ENCODE measurements at places on chromosomes 16 and 17.
A peak's percentile ranks its signal among the peaks of the same experiment; 100 is the strongest.

- DNase-seq = peak; percentile 49
Measured at GRCh38 chr16:85571813-85572619, 41.1 kb upstream of the GSE1 start.

DNA sequence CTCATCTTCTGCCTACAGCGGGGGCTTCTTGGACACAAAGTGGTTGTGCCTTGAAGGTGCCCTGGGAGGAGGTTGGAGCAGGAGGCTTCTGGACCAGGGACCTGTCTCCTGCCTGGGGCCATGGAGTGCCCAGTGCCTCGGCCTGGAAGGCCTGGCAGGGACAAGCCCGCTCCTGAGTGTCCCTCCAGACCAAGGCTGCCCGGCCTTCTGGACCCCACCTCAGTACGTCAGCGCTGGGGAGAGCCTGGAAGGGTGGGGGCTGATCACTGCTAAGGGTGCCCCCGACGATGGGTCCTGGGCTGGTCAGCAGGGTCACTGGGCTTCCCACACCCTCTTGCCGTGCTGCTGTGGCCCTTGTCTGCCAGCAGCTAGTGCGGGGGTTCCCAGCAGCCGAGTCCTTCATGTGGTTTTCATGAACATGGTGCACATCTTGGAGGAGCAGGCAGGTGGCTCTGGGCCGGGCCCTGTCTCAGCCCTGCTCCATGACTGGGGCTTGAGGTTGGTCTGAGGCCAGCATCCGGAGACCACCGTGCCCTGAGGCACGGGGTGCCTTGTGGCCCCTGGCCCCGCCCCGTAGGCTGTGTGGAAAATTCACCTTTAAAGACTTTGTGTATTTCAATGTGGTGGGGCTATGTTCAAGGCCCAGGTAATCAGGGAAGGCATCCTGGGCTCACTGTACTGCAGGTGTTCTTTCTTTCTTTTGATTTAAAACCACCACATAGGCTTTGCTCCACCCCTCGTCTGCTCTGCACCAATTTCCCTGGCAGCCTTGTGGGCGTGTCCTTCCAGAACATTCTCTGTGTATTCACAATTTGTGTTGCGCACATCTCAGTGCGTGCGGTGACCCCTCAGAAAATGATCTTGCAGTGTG lies 22.4 kb downstream of the MGRN1 start:
- DNase-seq = no peak

GRCh38 chr17:2034157-2034556 lies 4.2 kb downstream of the DPH1 start:
- DNase-seq = no peak

DNA sequence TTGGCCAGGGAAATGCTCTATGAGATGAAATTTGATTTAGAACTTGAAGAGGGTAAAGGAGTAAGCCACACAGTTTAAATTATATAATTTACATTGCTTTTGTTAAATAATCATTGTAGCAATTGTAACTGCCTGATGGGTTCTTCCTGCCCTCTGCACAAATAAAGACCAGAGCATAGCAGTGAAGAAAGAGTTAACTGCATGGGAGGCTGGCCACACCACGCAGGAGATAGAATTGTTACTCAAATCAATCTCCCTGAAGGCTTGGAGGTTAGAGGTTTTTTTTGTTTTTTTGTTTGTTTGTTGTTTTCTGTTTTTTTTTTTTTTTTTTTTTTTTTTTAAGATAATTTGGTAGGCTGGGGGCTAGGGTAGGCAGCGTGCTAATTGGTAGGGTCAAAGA lies 467.0 kb upstream of the GOT2 start:
- no peak for DNase-seq

DNA sequence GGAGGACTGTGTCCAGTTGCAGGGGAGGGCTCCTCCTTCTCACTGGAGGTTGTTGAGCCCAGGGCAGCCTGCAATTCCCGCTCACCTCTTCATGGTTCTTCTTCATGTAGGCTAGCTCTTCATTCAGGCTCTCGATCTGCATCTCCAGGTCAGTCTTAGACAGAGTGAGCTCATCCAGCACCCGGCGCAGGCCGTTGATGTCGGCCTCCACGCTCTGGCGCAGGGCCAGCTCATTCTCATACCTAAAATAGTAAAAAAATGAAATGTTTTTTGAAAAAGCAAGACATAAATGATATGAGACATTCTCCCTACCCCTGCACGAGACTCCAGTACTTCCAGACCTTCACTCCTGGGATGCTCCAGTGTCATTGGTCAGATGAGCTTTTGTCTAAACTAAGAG lies 2.2 kb downstream of the KRT13 start:
- DNase-seq = no peak

GRCh38 chr16:68401871-68402747 lies 46.2 kb downstream of the SMPD3 start:
- DNase-seq = no peak

GRCh38 chr17:74842599-74843351 lies 16.9 kb downstream of the GRIN2C start:
- no peak for DNase-seq

DNA sequence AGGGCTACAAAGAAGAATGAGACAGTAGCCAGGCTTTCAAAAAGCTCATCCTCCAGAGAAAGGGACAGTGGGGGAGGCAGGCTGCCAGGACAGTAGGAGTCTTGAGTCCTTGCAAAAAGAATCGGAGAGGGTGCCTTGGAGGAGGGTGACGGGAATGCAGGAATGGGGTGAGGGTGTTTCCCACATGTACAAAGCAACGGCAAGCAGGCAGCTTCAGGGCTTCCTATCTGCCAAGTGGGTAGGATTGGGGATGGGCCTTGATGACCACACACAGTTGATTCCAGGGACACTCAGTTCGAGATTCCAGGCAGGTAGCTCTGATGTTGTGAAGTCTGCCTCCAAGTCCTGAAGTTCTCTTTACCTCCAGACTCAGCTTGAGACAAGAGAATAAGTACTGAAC lies 54.4 kb downstream of the C17orf67 start:
- DNase-seq = no peak

GRCh38 chr16:66293932-66294331 lies 72.6 kb upstream of the CDH5 start:
- DNase-seq = no peak

- DNase-seq = no peak
Measured at GRCh38 chr16:81558444-81559175, 114.0 kb downstream of the CMIP start.

DNA sequence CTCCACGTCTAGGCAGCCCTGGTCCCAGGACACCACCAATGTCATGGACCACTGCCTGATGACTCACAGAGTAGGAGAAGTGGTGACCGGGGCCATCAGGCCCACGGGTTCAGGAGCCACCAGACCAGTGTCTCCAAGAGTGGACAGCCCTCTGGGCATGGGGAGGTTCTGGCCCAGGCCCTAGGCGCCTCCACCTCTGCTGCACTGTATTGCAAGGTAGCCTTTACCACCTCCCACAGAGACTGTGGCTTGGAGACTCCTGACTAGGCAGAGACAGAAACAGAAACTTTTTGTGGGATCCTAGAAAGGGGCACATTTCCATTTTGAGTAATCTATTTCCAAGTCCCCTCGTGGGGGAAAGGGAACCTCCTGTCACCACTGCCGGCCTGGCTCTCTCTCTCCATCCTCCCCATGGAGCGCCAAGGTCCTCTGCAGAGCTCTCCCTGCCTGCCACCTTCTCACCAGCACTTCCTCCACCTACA lies 2.9 kb downstream of the CDIP1 start:
- no peak for DNase-seq

Data from memory B cell (primary cell).